ENCODE measurements at places on chromosomes 11 and 22.

GRCh38 chr11:82996966-82997606 is 74.6 kb downstream of the RAB30 start:
- DNase-seq = no peak

- DNase-seq = no peak
Observed at GRCh38 chr22:50186181-50186714, 535 bp downstream of the TRABD start.

DNA sequence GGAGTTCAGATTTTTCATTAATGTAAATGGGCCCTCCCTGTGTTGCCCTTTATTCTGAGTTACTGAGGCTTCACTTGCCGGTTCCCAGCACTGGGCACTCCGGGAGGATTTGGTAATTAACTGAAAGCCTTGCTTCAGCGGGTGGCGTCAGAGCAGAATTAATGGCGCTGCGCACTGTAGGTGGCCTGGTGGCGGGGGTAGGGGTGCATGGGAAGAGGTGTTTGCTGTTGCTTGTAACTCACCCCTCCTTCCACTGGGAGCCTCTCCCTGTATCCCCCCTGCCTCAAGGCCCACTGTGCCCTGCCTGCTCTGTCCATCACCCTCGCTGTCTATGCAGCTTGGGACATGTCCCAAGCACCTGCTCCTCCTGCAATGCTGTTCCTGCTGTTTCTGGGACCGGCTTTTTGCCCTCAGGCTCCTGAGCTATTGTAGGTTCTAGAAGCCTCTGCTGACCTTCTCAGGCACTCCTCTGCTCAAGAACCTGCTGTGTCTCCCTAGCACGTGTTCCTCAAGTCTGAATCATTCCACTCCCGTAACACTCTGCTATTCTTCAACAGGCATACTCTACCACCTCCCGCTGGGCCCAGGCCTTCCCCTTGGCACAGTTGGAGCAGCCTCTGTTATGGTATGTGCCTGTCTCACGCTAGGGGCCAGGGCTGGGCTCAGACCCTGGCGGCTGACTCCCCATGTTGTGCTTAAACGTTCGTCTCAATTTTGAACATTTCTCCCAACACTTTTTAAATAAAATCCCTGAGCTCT is 24.4 kb downstream of the ARHGAP8 start:
- no peak for DNase-seq

DNA sequence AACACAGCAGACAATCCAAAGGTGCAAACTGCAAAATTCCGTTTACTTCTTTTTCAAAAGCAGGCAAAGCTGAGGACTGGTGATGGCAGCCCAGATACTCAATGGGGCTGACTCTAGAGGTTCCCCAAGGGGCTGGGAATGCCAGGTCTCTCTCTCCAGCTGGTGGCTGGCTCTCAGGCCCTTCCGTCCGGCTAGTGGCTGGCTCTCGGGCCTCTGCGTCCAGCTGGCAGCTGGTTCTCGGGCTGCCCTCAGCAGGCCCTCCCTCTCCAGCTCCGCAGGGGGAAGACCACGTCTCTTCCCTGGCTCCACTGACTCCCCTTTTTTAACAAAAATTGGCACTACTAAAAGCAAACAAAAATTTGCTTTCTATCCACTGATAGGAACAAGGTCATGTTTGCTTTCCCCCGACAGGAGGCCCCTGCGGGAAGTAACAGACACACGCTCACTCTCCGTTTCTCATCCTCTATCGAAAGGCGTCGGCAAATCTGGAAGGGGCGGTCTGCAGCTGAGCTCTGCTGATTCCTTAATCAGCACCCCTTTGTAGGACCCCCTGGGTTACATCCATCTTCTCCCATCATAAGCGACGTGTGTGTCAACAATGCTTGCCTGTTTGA is 381.4 kb downstream of the BRD1 start:
- DNase-seq = no peak

- no peak for DNase-seq
Observed at GRCh38 chr11:33926671-33927552, 35.0 kb upstream of the LMO2 start.

- DNase-seq = no peak
Observed at GRCh38 chr11:115166820-115167219, 337.4 kb downstream of the CADM1 start.

Measured in activated T-cell treated with anti-CD3 and anti-CD28 coated beads, Interleukin-2, amount 50 U/mL, for 24 hours (primary cell).